ENCODE measurements at places on chromosomes 12 and 14.

- no peak for DNase-seq
Measured at GRCh38 chr14:92984896-92985295, 61.9 kb downstream of the CHGA start.

- no peak for DNase-seq
Measured at GRCh38 chr12:113473942-113474341, 2.3 kb upstream of the LHX5 start.

GRCh38 chr14:101191101-101191720, 287.7 kb upstream of the RTL1 start:
- no peak for DNase-seq

- no peak for DNase-seq
Measured at GRCh38 chr12:119840582-119840981, 36.5 kb downstream of the CIT start.

DNA sequence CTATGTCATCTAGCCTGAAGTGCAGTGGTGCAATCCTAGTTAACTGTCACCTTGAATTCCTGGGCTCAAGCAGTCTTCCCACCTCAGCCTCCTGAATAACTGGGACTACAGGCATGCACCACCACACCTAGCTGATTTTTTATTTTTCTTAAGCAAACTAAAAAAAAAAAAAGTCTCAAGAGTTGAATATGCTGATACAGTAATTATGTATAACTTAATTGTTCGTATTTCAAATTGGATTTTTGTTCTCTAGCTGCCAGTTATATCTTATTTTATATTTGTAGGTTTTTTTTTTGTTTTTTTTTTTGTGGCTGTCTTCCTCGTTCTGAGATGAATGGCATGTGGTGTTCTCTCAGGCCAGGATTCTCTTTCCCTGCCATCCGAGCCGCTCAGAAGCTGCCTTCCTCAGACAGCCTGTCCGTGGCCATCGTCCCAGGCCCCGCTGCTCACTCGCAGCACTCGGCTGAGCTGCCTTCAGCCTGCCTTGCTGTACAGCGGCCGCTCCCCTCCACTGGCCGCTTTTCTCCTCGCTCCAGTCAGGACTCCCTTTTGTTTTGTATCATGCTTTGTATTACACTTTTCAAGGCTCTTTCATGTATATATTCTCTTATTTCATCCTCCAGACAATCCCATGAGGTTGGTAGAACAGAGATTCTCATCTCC, 53.3 kb downstream of the WDR20 start:
- no peak for DNase-seq

- DNase-seq: no peak
Measured at GRCh38 chr12:56001487-56002100, 4.5 kb downstream of the SUOX start.

DNA sequence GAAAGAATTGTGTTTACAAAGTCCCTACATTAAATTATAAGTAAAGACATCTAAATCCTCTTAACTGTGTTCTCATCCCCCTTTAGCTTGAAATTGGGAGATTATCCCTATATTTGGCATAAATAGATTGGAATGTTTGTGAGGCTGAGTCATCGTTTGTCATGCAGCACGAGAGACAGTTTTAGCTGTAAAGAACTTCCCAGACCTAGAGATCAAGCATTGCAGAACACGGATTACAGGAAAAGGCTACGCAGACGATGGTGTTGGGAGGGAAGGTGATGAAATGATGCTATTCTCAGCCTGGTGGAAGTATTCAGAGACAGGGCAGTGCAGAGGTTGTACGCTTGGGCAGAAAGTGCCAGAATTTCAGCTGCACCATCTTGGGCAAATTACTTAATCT, 93.8 kb downstream of the PTPRB start:
- DNase-seq: no peak

DNA sequence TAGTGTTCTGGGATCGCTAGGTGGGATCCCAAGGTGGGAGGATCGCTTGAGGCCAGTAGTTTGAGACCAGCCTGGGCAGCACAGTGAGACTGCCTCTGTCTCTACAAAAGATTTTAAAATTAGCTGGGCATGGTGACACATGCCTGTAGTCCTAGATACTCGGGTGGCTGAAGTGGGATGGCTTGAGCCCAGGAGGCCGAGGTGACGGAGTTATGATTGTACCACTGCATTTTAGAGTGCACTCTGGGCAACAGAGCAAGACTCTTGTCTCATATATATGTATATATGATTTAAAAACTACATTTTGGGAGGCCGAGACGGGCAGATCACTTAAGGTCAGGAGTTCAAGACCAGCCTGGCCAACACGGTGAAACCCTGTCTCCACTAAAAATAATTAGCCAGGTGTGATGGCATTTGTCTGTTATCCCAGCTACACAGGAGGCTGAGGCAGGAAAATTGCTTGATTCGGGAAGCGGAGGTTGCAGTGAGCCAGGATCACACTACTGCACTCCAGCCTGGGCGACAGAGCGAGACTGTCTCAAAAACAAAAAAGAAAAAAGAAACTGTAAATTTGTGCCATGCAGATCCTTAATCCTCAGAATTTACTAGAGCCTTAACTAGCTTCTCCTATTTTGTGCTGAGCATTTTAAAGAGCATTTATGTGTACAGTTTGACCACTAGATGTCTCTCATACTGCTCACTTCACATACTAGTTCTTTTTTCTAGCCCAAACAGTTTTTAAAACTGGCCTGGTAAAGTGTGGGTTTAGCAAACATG, 114.8 kb downstream of the MON2 start:
- DNase-seq: no peak

DNA sequence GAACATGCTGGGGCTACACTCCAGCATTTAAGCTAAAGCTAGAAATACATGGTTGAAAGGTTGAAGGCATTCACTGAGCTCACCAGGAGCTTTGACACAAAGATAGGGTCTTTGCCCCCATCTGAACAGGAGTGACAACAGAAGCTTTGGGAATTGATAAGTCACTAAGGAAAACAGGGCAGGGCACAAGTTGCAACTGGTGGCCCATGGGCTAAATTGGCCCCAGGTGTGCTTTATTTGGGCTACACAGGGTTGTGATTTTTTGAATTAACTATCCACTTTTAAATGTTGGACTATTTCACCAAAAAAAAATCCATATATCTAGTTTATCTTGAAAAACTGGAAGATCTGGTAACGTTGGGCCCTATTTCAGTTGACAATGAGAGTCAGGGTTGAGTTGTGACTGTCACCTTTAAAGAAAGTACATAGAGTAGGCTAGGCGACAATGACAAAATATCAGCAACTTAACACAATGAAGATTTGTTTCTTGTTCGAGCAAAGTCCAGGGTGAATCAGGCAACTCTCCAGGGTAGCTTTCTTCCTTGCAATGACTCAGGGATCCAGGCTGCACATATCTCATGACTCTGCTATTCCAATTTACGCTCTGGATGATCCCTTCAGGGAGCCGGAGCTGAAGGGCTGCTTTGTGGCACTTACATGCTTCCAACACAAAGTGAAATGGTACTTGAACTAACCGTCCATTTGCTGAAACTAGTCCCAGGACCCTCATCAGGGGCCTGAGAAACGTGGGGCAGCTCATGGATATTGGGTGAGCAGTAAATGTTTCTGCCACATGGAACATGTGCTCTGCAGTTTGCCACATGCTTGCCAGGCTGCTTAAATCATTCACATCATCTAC, 13.3 kb upstream of the EIF4B start:
- DNase-seq: no peak

DNA sequence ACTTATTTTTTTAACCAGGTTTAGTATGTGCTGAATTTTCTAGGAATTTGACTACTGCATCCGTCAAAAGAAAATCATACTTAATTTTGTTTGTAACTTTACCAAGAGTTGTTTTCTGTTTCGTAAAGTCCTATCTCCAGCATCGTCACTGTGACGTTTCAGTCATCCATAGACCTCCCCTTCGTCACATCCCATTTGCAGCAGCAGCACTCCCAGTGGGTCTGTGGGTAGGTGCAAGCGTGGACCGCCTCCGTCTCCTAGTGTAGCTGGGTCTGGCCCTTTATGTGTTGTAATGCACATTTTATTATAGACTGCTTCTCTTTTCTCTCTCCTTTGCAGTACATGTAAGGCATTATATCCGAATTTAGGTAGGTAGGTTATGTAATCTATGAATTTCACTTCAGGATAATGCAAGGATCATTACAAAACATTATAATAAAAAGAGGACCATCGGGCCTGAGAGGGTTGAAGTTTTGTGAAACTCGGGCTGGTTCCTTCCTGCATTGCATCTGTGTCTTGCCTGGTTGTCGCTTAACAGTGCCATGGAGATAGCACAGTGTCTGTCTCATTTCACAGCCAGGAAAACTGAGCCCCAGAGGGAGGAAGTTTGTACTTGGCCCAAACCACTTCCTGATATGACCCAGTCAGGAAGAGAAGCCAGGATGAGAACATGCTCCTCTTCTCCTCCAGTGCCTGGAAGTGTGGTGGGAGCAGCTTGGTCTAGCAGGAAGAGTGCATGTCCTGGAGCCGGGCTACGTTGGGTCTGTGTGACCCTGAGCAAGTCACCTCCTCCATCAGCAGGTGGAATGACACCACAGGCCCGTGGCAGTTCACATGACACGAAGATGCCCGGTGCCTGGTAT, 41.3 kb downstream of the EVL start:
- peak; percentile 19 for DNase-seq

DNA sequence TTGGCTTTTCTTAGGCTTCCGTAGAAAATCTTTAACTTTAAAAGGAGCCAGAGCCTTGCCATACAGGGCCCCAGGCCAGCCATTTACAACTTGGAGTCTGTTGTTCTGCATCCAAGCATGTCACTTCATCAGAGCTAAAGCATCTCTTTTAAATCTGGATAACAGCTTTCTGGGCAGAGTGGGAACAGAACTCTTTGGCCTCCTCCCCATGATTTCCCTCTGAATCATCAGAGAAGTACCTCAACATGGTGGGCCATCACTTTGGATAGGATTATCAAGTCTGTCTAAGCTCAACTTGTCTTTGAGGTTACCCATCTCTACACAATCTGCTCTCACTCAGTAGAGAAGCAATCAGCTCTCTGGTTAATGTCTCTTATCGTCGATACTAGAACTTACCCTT, 170.9 kb downstream of the SLC6A15 start:
- DNase-seq: no peak

DNA sequence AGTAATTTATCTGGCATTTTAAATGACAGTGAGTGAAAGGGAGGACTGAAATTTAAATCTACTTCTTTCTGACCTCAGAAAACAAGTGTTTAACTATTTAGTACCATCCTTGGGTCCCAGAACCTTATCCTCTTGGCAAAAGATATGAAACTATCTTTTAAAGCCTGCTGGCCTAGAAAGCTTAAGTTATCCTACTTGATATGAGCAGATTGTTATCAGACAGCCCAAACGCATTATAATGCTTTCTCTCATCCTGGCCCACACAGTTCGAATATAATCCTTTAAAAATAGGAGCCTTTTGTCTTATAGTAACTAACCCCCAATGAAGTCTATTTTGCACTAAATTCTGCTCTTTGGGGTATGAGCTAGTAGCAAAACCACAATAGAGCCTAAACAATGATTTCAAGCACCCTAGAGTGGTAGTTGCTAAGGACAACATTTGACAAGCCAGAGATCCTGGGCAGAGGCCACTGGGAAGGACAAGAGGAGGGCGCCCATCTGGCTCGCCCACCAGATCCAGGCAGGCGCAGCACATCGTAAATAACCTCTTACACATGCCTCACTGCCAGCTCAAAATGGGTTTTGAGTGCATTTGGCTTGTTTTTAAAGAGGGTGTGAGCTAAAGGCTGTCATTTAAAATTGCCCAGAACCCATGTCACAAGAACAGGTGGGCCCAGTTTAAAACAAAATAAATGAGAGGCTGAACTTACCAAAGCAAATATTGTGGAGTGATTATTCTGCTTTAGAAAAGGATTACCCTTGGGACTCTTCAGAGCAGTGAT, 37.7 kb upstream of the CRY1 start:
- no peak for DNase-seq

DNA sequence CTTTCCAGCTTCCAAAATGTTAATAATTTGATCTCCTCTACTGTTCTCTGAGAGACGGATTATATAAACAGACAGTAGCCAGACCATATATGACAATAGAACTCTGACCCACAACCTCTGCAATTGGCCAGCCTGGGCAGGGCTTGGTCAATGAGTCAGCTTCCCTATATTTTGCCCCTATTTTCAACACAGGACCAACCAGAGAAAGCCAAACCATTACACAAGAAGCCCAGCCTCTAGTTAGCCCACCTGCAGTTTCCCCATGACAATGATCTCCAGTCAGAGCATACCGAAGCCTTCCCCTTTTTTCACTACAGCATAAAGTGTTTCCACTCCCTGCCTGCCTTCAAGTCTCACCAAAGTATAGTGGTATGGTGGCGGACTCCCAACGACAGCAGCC, 7.6 kb upstream of the EXD2 start:
- DNase-seq: no peak

- no peak for DNase-seq
Measured at GRCh38 chr12:80321653-80322052, 122.4 kb upstream of the PTPRQ start.

GRCh38 chr12:69633061-69633460, 22.4 kb upstream of the LRRC10 start:
- DNase-seq: no peak

DNA sequence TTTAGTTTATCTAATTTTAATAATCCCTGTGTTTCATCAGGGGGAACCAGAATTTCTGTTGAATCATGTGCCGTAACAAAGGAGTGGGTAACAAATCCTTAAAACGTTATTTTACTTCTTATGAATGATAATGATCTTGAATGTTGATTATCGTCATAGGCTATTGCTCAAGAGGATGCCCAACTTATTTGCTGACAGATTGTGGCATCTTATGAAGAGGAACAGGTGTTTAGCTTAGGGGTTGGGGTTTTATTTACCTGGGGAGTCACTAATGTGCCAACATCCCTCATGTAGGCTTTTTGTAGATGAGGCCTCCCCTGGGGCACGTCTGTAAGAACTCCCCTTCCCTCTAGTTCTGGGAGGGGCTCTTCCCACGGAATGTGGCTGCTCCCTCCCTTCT, 32.4 kb upstream of the TMX1 start:
- DNase-seq: no peak

DNA sequence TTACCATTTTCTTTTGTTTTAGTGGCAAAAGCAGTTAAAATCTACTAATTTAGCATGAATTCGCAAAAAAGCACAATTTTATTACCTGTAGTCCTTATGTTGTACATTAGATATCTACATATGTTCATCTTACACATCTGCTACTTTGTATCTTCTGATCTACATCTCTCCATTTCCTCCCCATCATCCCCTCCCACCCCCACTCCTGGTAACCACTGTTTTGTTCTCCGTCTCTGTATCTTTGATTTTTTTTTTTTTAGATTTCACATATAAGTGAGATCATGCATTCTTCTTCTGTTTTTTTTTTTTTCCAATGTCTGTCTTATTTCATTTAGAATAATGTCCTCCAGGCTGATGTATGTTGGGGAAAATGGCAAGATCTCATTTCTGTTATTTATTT, 922.7 kb downstream of the VRK1 start:
- DNase-seq: no peak

GRCh38 chr14:70595443-70596185, 4.8 kb downstream of the MED6 start:
- DNase-seq: no peak

DNA sequence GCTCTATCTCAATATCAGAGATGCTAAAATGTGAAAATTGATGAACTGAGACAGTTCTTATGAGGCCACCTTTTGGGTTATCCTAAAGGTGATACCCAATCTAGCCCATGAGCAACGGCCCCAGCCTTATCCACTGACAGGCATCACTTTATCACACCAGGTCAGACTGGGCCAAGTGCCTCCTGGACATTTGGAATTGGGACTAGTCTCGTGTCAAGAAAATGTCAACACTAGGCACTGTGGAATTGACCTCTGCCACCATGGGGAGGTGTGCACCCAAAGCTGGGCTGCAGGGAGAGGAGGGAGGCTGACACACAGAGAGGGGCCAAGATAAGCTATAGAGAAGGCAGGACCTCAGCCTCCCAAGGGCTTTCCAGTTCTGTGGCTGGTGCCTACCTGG, 78.5 kb upstream of the ZFP36L1 start:
- DNase-seq: no peak
